ENCODE measurements at places on chromosomes 13 and 19.

DNA sequence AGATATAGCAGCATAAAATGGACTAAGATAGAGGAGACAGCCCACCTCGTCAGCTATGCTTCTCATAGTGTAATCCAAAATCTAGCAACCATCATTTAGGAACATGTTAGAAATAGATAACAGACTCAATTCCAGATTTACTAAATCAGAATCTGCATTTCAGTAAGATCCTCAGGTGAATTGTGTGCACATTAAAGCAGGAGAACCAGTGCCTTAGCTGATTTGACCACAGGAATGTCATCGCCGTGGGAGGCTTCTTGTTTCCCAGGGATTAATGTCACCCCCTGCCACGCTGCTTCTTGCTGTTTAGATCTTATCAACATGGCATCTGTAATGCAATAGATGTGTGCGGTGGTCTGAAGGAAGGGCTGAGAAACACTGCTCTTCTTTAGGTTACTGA, 84.0 kb downstream of the GPC5 start:
- DNase-seq: no peak

DNA sequence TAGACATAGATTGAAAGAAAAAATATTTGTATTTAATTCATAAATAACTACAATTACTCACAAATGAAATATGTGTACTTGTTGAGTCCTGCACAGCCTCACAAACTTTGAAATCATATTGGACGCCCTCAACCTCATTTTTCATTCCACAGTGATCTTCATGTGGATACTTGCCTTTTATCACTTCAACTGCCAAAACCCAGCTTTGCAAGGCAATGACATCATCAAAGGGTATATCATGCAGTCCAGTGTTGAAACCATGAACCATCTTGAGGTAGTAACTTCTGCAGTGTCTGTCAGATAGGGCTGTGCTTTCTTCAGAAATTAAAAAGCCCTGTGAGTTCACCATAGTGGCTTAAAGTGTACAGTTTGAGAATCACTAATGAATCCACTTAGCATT, 82.2 kb downstream of the HS6ST3 start:
- DNase-seq: no peak

DNA sequence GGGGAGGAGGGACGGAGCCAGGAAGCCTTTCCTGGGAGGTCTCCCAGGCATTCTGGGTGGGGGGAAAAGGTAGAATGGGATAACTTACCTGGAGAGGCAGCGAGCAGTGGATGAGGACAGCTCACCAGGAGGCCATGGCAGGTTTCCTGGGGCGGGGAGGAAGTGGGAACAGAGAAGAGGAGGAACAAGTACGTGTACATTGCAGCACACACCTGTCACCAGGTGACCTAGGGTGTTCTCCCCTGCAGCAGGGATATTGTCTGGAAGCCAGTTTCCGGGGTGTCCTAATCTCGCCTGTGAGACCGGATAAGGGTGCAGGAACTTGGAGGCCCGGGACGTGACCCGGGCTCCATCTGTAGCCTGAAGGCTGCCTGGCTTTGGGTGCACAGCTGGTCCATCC, at the start of gene FUT3:
Gene FUT3 (minus strand): TSS at position 148 of the 400 bp plus-strand sequence.
- DNase-seq: no peak

GRCh38 chr13:113367020-113367560, 3.2 kb upstream of the GRTP1 start:
- DNase-seq: no peak

DNA sequence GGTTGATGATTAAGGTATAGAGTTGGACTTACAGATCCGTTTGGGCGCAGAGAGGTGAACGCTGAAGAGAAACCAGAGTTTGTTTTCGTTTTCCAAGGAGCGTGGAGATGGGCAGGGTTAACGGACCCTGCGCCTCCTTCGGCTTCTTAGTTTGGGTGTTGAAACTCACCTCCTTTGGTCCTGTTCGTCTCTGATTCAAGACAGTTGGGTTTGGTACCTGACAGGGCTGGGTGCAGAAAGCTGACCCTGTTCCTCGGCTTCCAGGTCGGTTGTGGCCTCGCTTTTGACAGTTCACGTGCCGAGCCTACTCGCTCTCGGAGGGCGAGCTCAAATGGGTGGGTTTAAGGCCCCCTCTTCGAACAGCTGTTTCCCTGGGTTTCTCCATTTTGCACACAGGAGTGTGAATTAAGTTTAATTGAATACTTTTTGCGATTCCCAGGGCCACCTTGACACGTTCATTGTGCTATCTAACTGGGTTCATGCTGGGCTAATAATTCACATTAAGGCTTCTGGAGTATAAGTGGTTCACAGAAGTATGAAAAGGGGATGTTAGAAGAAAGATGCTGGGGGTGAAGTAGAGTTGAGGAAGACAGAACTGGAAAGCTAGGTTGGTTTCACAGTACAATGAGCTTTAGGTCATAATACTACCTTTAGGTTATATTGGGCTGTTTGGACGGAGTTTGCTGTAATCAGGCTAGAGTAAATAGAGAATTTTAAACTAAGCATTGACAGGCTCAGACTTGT, 638 bp downstream of the USPL1 start:
- peak; percentile 37 for DNase-seq

DNA sequence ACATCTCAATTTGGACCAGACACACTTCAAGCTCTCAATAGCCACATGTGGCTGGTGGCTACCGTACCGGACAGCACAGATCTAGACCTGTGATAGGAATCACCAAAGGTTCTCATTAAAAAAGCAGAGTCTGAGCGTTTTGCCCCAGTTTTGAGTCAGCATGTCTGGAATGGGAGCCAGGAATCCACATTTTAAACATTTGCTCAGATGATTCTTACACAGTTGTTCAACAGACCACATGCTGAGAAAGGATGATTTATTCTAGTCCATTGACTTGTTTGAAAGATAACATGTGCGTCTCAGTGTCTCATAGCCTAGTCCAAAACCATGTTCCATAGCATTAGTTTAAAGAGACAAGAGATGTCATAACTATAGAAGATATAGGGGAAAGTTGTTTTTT, 53.4 kb downstream of the FLT3 start:
- no peak for DNase-seq

DNA sequence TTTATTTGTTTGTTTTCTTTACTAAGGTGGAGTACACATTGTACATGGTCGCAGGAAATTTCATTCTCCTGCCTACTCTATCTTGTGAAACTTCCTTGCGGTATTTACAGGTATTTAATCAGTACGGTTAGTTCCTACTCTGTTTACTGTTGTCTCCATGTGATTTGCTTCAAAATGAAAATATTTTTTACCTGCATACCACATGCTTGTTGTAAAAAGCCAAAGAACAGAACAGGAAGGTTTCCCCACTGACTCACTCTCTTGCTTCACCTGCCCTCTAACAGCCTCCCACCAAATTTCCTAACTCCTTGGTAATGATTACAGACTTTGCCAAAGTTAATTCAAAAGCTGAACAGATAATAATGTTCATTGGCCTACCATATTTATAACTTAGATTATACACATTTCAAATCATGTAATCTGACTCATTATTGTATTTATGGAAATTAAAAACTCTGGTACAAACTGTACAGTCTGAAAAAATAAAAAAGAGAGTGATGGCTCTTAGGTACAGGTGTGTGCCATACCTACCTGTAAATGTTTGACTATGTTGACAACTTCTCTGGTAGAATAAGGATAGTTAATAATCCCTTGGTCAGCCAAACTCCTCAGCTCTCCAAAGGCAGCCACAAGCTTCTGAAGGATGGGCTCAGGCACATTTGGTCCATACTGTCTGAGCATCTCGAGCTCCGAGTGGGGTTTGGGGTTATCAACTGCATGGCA, 239.9 kb downstream of the VWA8 start:
- no peak for DNase-seq

DNA sequence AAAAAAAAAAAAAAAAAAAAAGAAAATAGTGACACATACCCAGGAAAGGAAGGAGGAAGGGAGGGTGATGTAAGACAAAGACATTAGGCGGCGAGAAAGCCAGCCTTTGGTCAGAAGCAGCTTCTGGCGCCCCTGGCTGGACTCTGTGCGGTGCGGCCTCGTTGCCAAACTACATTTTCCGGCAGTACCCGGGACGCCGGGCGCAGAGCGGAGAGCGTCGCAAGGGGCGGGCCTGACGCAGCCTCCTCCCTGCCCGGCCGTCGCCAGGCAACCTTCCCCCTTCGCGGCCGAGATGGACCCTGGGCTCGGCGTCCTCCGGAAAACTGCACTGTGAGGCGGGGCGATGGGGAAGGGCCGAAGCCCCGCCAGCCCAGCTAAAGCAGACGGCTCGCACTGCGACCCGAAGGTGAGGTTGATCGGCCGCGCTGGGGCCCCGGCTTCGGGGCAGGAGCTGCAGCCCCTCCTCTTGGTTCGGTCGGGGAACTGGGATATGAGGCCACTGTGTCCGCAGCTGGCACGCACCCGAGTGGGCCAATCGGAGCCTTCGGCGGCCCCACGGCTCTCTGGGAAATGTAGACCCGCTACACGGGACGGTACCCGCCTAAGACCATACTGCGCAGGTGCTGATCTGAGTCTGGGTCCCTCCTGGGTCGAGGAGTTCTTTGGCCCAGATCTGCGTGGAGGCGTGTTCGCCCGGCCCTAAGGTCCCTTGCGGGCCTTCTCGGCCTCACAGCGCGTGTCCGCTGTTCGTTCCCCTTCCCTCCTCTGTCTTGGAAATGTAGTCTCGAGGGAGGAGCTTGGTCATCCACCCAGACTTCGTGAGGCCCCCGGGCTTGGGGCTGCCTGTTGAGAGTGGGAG, 2.3 kb upstream of the MZF1 start:
- DNase-seq: peak; percentile 94

GRCh38 chr13:104975272-104975671, 1560.2 kb downstream of the EFNB2 start:
- no peak for DNase-seq

- peak; percentile 61 for DNase-seq
Measured at GRCh38 chr13:28356561-28357021, 138.3 kb downstream of the FLT1 start.

GRCh38 chr19:16002406-16003384, 53.9 kb downstream of the OR10H4 start:
- peak; percentile 46 for DNase-seq

DNA sequence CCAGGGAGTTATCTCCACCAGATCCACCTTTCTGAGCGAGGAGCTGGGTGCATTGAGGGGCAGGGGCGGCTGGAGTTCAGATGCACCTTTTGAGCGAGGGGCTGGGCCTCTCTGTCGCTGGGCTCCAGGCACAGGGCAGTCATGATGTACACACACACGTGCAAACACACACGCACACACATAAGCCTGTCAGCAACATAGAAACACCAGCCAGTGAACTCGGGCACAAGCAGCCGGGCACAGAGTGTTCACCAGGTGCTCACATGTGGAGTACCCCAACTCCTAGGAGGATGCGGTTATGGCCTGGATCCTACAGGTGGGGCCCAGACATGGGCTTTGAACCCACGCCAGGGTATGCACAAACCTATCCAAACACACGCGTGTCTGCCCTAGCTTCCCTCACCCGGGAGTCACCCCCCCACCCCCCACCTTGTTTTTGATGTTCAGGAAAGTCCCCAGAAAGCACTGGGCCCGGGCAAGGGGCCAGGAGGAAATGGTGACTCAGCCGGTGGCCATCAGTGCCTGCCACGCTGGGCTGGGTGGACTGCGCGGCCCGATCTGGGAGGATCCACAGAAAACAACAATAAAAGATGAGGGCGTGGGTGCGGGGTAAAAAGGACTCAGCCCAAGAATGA, 13.3 kb downstream of the ARRDC2 start:
- peak; percentile 95 for DNase-seq

- no peak for DNase-seq
Measured at GRCh38 chr13:24141333-24141910, 19.1 kb upstream of the SPATA13 start.

- DNase-seq: no peak
Measured at GRCh38 chr19:4704317-4704673, 19.3 kb downstream of the DPP9 start.

DNA sequence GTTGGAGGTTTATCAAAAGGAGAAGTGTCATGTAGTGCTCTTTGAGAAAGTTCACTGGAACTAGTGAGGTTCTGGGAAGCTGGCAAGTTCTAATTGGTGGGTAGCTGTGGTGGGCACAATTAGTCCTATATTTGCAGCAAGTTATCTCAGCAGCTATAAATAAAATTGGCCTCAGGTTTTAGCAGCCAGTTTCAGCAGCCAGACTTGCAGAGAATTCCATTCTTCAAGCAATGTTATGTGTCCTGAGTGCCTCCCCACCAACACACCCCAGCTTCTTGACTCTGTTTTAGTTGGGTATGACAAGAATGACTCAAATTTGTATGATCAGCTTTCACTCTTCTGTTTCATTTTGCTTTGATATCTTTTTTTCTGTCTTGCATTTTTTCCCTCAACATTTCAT, 4.7 kb downstream of the IFT88 start:
- no peak for DNase-seq

GRCh38 chr13:33910255-33910654, 92.3 kb downstream of the RFC3 start:
- no peak for DNase-seq

DNA sequence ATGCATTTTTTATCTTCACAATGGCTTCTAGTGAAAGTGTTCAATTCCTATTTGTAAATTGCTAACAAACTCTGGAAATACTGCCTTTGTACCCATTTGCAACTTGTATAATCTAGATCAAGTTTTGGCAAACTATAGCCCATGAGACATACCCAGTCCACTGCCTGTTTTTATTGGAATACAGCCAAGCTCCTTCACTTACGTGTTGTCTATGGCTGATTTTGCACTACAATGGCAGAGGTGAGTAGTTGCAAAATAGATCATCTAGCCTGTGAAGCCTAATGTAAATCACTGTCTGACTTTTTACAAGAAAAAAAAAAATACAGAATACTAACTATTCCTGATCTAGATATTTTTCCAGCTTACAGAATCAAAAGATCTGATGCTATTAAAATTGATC, 37.1 kb downstream of the DZIP1 start:
- no peak for DNase-seq

- no peak for DNase-seq
Measured at GRCh38 chr19:32066056-32066455, 279.4 kb upstream of the ZNF507 start.

DNA sequence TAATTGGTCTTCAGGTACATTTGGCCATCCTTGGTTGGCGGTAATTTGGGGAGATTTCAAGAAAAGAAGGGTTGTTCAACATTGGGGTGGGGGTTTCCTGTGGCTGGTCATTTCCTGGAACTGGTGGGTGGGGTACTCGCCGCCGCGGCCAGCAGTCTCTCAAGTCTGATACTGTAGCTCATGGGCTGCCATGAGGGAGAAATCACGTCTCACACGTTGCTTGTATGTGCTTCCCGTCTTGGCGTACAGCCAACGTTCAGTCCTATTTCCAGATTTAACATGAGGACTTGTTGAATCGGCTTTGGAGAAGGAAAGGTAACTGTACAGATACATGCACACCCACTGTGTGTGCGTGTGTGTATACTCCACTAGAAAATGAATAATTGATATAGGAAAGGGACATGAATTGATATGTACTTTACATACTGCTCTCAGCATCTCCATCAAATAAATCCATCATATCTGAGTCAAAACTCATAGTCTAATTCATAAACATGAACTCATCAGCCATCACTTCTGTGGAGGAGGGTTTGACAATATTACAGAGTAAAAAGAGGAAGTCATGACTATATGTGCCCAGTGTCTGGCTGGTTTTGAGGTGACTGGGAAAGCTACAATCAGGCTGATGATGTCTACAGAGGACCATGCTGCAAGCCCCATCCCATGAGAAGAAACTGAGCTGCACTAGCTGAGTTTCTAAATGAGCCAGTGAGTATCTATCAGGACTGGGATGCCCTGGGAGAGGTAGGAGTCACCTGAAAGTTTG, 418.1 kb downstream of the TSHZ3 start:
- peak; percentile 14 for DNase-seq

- no peak for DNase-seq
Measured at GRCh38 chr13:103067751-103068555, 1.7 kb upstream of the SLC10A2 start.

- DNase-seq: peak; percentile 85
Measured at GRCh38 chr13:25249001-25249543, 38.2 kb downstream of the MTMR6 start.
